ENCODE measurements at places on chromosomes 4 and X.
A peak's percentile ranks its signal among the peaks of the same experiment; 100 is the strongest.

DNA sequence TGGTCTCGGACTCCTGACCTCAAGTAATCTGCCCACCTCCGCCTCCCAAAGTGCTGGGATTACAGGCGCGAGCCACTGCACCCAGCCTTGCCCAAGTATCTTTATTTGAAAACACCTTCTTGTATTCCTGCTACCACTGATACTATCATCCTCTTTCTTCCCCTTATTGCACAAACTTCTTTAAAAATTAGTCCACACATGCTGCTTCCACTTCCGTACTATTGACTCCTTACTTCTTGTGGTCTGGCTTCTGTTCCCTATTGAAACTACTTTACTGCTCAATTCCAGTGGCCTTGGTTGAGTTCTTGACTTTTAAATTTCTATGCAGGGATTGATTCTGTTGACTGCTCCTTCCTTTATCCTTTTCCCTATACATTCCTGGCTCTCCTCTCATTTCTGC is 38.8 kb downstream of the MTM1 start:
- DNase-seq: no peak

DNA sequence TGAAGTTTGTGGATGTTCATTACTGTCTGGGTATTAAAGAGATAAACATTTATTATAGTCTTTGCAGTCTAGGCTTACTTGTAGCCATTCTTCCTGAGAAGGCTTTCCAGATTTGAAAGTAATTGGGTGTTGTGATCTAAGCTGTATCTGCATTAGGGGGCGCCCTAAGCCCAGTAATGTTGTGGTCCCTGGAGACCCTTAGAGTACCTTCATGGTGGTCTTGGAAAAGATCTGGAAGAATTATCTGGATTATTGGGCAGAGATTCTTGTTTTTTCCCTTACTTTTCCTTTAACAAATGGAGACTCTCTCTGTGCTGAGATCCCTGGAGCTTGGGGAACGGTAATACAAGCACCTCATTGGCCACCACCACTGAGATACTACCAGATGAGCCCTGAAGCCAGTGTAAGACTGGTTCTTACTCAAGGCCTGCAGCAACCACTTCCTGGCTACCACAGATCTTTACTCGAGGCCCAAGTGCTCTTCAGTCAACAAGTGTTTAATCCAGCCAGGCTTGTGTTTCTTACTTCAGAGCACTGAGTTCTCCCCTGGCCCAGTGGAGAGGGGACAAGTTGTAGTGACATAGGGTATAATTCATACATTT is 63.1 kb downstream of the RTL3 start:
- DNase-seq: peak; percentile 22

DNA sequence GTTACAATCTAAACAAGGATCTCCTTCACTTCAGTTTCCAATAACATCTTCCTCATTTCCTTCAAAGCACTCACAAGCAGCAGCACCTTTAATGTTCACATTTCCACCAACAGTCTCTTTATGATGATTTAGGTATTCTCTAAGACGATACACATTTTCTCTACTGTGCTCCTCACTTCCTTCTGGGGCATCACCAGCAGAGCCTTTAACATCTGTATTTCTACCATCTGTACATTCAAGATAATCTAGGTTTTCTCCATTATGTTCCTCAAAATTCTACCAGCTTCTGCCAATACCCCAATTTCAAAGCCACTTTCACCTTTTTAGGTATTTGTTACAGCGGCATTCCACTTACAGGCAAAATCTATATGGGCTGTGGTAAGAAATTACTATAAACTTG is 80.6 kb downstream of the FBXW7 start:
- DNase-seq: no peak

DNA sequence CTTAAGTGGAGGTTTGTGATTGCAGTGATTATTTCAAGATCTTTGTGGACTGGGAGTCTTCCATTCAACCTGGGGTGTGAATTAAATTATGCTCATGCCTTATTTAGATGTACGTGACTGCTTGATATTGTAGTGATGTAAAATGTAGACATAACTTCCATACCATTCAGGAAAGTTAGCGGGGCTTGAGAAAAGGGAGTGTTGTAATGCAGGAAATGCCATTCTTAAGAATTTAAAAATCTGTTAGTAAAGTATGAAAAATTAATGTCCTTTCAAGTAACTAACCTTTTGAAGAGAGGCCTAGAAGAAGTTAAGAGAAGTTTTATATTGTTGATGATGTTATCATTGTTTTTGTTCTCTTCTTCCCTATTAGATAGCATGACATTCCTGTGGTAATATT is 318.2 kb downstream of the CCSER1 start:
- no peak for DNase-seq

GRCh38 chrX:119880076-119880475 is 8.4 kb downstream of the NDUFA1 start:
- peak; percentile 29 for DNase-seq

DNA sequence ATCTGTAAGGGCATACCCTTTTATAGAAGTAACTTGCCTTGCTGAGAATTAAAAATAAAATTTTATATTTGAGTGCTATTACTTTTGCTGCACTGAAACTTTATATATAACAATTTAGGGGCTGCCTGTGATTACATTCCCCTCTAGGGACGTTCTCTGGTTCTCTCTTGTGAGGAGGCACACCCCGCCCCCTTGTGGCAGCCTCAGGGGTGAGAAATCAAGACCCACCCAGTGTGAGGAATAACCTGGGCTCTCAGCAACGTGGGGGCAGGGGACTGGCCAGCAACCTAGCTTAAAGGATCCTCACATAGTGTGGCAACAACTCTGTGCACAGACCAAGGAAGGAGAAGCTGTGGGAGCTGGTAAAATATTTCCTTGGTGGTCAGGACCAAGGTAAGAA is 43.7 kb downstream of the MAGEA9 start:
- DNase-seq: peak; percentile 55
